ENCODE measurements at places on chromosomes 13 and 19.

- DNase-seq: no peak
Observed at GRCh38 chr13:57314897-57315520, 148.0 kb downstream of the PRR20E start.

GRCh38 chr13:52749419-52749818, 9.8 kb upstream of the CNMD start:
- DNase-seq: no peak

DNA sequence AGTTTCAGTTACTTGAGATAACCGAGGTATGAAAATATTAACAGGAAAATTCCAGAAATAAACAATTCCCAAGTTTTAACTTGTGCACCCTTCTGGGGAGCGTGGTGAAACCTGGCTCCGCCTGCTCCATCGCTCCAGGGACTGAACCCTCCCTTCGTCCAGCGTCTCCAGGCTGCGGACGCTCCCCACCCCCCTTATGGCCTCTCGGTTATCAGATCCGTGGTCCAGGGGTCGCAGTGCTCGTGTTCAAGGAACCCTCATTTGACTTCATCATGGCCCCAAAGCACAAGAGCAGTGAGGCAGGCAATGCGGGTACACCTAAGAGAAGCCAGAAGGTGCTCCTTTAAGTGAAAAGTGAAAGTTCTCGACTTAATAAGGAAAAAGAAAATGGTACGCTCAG, 71.1 kb downstream of the ATP11A start:
- DNase-seq: no peak

DNA sequence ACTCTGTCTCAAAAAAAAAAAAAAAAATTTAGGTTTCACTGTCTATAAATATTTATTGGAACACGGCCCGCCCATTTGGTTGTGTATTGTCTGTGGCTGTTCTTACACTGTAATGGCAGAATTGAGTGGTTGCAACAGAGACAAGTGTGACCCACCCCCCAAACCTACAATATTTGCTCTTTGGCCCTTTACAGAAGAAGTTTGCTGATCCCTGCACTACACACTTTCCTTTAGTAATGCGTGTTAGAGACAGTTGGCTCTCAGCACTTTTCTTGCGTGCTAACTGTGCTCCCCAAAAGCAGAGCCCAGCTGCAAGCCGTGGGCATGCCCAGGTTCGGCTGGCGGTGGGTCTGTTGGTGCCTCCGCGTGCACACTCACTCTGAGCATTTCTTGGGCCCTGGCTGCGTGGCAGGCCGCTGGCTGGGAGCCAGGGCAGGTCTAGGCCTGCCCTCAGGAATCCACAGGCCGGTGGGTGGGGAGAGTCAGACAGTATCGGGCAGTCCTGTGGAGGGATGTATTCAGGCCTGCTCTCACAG, 72.6 kb downstream of the SIPA1L3 start:
- DNase-seq: no peak

GRCh38 chr13:81986308-81986707, 1645.4 kb upstream of the SPRY2 start:
- DNase-seq: no peak

- DNase-seq: peak; percentile 41
Observed at GRCh38 chr13:46687810-46688209, 109.2 kb downstream of the ESD start.

GRCh38 chr13:37029617-37030016, 29.0 kb downstream of the EXOSC8 start:
- peak; percentile 41 for DNase-seq

DNA sequence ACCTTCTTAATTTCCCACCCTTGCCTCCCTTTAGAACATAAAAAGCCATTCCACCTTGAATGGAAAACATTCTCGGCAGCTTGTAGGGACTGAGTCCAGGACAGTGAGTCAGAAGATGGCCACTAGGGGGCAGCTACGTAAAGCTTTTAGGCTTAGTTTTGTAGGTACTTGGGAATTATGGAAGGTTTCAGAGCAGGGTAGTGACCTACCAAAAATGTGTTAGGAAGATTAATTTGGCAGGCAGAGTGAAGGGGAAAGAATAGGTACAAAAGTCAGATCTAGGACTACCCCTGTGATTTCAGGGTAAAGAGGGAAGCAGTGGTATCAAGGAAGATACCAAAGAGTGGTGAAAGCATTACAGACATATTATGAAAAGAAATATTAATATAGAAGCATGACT, 198.4 kb downstream of the NDFIP2 start:
- peak; percentile 68 for DNase-seq

DNA sequence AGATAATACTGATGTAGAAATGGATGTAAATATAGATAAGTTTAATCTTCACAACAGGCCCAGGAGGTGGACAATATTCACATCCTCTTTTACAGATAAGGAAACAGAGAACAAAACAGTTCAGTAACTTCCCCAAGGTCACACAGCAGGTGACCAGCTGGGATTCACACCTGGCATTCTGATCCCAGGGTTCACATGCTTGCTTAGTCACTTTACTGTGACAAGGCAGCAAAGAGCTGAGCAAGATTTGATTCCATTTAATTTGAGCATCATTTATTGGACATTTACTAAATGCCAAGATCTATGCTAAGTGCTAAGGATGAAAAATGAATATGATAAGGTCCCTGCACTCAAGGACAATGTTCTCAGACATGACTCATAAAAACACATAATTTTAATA, 94.1 kb upstream of the STARD13 start:
- no peak for DNase-seq

DNA sequence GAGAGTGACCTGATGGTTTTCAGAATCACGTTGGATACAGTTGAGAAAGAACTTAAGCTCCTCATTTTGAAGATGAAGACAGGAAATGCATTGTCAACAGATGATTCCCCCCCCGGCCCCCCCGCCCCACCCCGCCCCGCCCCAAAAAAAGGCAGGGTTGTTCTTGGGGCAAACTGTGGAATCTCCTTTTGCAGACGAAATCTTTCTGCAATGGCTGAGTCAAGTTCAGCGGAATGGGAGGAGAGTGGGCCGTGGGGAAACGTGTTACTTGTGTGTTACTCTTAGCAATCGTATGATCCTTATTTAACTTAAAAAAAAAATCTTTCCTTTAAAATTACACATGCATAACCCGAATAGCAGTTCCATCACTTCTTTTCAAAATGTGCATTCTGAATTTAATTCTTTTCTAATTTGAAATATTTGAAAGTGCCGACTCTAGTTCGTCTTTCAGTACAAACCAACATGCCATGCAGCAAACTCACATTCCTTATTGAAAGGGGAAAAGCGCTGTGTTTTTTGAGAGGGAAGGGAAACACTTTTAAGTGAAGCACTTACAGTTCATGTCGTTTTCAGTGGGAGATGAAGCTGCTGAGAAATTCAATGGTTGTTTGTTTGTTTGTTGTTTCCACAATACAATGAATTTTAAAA, 348.5 kb upstream of the ARGLU1 start:
- peak; percentile 26 for DNase-seq

DNA sequence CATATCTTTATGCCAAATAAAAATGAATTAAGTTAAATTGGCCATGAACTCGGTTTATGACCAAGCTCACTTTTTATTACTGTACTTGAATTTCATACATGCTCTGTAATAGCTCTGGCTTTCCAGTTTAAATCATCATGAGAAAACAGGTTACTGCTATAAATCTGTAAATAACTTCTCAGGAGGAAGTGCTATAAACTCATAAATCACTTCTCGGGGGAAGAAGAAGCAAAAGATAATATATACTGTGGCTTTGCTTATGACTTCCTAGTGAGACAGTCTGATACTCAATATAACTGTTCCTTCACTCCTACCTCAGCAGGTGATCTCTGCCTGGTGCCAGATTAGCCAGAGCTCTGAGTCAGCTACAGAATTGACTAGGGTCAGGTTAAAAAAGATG, 12.5 kb downstream of the SUPT20H start:
- no peak for DNase-seq

- DNase-seq: peak; percentile 98
Observed at GRCh38 chr19:38290631-38291147, 13.4 kb upstream of the C19orf33 start.

DNA sequence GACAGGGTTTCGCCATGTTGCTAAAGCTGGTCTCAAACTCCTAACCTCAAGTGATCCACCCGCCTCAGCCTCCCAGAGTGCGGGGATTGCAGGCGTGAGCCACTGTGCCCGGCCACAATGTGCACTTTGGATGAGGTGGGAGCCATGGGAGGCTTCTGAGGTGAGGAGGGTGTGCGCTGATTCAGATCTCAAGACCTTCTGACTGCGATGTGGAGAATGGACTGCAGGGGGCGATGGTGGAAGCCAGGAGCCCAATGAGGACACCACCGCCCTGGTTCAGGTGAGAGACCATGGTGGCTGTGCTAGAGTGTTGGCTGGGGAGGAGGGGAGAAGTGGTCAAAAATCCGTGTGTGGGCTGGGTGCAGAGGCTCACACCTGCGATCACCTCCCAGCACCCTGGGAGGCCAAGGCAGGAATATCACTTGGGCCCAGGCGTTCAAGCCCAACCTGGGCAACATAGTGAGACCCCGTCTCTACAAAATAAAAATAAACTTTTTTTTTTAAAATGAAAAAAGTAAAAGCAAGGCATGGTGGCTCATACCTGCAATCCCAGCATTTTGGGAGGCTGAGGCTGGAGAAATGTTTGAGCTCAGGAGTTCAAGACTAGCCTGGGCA, 5.6 kb downstream of the INAFM1 start:
- peak; percentile 33 for DNase-seq

DNA sequence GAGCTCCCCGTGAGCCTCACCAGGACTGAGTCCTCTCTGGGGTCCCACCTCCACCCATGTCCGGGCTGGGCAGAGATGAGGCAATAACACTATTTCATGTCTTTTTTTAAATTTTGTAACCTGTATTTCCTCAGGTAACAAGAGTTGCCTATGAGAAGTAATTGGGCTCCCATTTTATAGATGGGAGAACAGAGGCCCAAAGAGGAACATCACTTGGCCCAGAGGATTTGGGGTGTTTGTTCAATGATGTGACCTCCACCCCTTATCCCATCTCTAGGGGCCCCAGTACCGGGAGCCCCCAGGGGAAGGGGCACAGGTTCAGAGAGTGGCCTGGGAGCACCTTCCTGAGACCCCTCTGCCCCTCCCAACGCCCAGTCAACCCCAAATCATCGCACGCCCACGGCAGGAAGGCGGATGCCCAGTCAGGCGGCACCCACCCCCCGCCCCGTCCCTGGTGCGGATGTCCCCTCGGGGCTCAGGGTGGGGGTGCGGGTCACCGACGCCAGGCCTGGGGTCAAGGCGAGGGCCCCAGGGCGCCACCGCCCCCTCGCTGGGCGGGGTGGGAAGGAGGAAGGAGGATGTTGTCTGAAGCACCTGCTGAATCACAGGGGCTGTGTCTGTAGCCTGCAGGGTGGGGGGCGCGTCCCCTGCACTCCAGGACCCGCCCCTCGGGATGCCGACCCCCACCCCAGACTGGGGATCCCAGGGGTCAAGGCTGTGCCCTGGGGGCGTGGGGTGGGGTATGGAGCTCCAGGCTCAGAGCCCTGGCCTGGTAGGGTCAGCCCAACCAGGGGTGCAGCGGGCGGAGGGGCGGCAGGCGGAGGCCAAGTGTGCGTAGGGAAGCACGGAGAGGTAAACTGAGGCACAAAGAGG, 9.0 kb upstream of the CIRBP start:
- DNase-seq: peak; percentile 44
